Hematopoietic multipotent progenitor cell treated with erythropoietin and hydrocortisone succinate and interleukin-3 and kit ligand, for 15 days (in vitro differentiated cells): ENCODE measurements at places on chromosomes 1 and 21.

GRCh38 chr1:5571438-5571837 is 420.8 kb downstream of the NPHP4 start:
- DNase-seq, result no peak

DNA sequence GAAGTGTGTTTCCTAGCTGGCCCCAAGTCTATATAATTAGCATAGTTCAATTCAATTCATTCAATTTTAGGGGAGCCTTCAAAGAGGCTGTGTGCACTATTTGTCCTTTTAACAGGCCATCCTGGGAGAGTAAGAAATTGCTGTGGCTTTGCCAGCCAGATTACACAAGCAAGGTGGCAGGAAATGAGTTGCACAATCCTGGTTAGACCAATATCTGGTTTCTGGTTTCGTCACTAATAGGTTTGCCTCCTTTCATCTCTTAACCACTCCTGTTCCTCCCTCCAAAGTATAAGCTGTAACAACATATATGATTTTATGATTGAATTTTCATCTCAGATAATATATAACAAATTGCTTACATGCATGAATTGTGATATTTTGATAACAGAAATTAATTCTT is 84.1 kb upstream of the NEGR1 start:
- DNase-seq, result no peak

- DNase-seq, result peak; percentile 41
Observed at GRCh38 chr1:51850420-51851223, 27.9 kb downstream of the NRDC start.

GRCh38 chr1:205451202-205451601 is 4.6 kb downstream of the BLACAT1 start:
- DNase-seq, result no peak

GRCh38 chr1:105684714-105685113 is 1371.8 kb upstream of the PRMT6 start:
- no peak for DNase-seq

- DNase-seq, result no peak
Observed at GRCh38 chr1:47621483-47621882, 183.6 kb downstream of the FOXD2 start.

- DNase-seq, result no peak
Observed at GRCh38 chr1:54989968-54990810, 8.5 kb upstream of the BSND start.

GRCh38 chr1:77655431-77655974 is 27.0 kb downstream of the ZZZ3 start:
- DNase-seq, result no peak

- no peak for DNase-seq
Observed at GRCh38 chr1:1034439-1034781, 14.5 kb downstream of the AGRN start.

DNA sequence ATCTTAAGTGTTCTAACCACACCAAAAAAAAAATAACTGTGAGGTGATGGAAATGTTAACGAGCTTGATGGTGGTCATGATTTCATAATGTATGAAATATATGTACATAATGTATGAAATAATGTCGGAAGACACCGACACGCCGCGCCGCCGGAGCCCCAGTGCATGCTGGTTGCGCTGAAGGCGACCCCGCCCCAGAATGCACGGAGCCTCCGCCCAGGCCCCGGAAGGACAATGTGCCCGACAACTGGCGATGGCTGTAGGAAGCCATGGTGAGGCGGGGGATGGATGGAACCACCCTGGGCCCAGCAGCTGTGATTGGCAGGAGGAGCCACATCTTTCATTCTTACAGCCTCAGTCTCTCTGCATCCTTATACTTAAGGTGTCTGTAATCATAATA is 7.4 kb downstream of the OR2T10 start:
- DNase-seq, result no peak

GRCh38 chr1:160371756-160372155 is 4.9 kb downstream of the NHLH1 start:
- no peak for DNase-seq

DNA sequence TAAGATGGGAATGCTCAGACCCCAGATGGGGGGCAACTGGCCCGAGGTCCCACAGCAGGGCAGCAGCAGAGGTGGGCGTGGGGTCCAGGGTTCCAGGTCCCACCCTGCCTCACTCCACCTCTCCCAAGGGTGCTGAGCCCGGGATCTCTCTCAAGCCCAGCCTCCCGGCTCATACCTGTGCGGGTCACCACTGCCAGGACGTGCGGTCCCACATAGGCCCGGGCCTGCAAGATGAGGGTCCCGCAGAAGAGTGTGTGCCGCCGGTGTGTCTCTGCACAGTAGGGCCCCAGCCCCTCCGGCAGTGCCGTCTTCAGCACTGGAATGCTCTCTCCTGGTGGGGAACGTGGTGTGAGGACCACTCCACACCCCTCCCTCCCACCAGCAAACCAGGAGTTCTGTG is 14.9 kb downstream of the ATP13A2 start:
- DNase-seq, result no peak

- no peak for DNase-seq
Observed at GRCh38 chr1:27006683-27007082, 6.0 kb downstream of the TENT5B start.

GRCh38 chr1:40316595-40317393 is at the start of gene COL9A2:
Gene COL9A2, minus strand, starts transcription at chr1:40317286. Its CDS starts 89 bp downstream, at chr1:40317197.
- no peak for DNase-seq

- DNase-seq, result no peak
Observed at GRCh38 chr1:115314092-115314491, 24.0 kb downstream of the NGF start.

DNA sequence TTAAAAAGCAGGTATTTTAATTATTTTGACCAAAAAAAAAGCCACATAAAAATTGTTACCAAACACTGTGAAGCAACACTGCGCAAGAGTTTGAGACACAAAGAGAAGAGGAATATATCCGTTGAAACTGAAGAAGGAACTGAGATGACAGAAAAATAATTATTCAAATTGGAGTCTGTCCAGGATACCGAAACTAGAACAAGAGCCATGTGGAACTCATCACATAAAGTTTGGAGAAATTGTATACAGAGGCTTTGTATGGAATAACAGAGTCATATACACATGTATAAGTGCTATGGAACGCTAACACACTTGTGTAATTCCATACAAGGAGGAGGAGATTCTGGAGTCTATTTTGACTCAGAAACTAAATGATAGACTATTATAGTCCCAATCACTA is 675.1 kb upstream of the ADGRL2 start:
- no peak for DNase-seq

DNA sequence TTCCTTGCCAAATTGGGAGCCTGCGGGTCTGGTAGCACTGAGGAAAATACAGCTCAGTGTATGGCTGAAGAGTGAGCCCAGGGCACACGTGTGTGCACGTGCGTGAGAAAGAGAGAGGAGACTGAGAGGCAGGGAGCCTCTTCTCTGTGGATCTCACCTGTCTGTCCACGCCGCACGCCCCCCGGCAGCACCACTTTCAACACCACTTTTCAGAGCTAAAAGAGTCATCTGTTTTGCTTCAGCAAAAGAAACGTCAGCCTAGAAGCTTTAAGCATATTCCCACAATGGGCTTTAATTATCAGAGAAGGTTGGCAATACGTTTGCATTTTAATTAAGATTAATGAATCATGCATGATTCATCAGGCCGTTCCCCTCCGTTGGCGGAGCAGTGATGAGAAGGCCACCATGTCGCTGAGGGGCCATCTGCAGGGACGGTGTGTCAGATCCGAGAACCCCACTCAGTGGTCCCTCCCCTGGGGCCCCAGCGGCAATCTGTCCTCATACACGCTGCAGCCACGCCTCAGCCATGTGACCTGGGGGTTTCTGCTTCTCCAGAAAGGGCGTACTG is 56.8 kb downstream of the SIK1 start:
- DNase-seq, result no peak

- no peak for DNase-seq
Observed at GRCh38 chr1:212677136-212677535, 22.5 kb downstream of the BATF3 start.

- no peak for DNase-seq
Observed at GRCh38 chr1:156413391-156414246, 44.6 kb downstream of the RHBG start.

DNA sequence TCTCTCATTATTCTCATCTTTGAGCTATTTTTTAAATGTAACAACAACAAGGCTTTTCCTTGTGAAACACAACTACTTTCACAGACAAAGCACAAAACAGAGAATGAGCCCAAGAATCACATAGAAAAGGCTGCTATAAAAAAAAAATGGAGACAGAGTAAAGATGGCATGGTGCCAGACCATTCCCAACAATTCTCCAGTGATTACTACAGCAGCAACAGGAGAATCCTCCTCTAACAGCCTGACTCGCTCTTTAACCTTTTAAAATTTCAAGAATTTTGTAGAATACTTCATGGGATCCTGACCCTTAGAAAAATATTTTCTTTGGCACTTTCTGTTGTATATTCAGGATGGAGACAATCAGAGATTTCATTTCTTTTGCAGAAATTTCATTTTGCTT is 3.8 kb upstream of the BCAS2 start:
- no peak for DNase-seq

DNA sequence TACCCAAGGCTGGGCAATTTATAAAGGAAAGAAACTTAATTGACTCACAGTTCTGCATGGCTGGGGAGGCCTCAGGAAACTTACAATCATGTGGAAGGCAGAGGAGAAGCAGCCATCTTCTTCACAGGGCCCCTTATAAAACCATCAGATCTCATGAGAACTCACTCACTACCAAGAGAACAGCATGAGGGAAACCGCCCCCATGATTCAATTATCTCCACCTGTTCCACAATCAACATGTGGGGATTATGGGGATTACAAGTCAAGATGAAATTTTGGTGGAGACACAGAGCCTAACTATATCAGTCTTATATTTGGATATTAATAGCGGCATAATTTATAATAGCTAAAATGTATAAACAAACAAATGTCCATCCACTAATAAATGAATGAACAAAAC is 1123.7 kb upstream of the NCAM2 start:
- no peak for DNase-seq

DNA sequence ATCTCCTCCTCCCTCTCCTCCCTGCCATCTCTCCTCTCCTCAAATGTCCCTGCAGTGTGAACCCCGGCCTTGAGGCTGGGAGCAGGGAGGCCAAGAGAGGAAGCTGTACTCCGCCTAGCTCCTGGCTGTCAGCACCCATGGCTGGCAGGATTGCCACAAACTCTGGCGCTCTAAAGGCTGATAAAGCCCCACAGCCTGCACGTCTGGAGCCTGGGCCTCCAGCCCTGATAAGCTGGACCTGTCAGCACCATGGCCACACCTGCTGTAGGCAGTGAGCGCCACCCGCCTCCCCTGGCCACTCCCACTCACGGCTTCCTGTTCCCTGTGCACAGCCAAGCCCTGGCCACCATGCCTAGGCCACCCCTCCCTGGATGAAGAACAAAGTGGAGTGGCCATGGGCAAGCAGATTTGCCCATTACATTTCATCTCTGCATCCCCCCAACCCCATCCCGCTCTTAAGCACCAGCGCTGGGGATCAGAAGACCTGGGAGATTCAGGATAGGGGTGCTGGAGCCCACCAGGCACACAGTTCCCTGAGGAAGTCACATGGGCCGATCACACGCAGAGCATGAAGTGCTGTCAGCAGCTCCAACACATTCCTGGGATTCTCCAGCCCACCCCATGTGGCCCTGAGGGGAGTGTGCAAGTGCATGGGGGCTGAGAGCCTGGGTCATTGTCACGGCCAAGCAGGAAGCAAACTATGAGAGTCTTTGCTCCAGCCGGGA is 24.2 kb upstream of the NPPB start:
- DNase-seq, result peak; percentile 95

- DNase-seq, result no peak
Observed at GRCh38 chr1:157105988-157106812, 6.6 kb upstream of the ETV3L start.

DNA sequence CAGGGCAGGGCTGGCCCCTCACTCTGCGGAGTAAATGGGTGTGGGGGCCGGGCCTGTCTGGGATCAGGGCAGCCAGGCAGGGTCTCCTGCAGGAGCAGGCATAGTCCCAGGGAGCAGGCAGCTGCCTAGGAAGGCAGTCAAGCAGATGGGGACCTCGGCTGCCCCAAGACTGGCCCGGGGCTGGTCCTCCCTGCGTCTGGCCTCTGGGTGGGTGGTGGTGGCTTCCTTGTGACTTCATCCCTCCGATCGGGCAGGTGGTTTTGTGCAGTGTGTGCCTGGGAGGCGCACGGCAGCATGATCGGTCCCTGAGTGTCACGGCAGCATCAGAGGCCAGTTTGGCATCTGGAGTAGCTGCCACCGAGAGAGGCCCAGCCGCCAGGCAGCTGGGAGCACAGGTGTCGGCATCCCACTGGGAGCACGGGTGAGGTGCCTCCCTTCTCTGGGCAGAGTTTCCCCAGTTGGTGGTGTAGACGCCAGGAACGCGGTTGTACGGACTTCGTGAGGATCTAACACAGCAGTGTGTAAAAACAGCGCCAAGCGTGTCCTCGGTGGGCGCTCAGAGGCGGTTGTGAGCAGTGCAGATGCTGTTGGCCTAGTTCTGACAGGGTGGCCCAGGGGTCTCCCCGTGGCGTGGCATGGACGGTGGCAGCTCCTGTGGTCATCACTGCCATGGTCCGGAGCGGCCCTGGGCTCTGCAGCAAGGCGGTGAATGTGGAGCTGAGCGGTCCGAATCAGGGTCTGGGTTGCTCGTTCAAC is 45.9 kb downstream of the PRKCZ start:
- no peak for DNase-seq

DNA sequence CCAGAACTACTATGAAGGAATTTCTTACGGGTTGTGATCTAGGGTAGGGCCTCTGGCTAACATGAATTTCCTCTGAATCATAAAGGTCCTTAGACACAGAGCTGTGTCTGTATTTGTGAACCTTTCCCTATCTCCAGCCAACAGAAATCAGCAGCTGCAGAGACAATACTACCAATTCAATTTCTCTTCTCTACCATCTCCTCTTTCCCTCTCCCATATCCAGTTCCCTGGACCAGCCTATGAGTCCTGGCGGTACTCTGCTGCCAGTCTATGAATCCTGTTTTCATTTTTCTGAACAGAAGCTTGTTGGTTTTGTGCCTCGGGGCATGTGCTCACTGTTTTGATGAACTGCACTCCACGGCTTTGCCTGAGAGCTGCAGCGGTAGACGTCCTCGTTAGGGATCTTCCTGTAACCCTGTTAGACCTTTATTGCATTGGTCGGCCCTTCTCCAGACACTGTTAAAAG is 458.0 kb upstream of the VAMP3 start:
- no peak for DNase-seq
